Amniotic stem cell (primary cell): ENCODE measurements at places on chromosomes 7 and 10.

GRCh38 chr10:12781976-12782375 is 219.5 kb downstream of the CCDC3 start:
- DNase-seq: no peak

GRCh38 chr10:11863353-11864109 is 40.4 kb downstream of the PROSER2 start:
- DNase-seq: no peak

- DNase-seq: no peak
Observed at GRCh38 chr10:37780536-37780935, 76.9 kb downstream of the ZNF248 start.

- DNase-seq: no peak
Observed at GRCh38 chr10:16787361-16787791, 29.8 kb downstream of the RSU1 start.

GRCh38 chr10:99843310-99843709 is 60.9 kb downstream of the ABCC2 start:
- DNase-seq: no peak
